Mesendoderm (in vitro differentiated cells): ENCODE measurements at places on chromosomes 3 and 15.

- no peak for DNase-seq
Observed at GRCh38 chr3:17025594-17026139, 140.9 kb downstream of the PLCL2 start.

GRCh38 chr3:193023218-193023617 lies 105.6 kb upstream of the MB21D2 start:
- no peak for DNase-seq

DNA sequence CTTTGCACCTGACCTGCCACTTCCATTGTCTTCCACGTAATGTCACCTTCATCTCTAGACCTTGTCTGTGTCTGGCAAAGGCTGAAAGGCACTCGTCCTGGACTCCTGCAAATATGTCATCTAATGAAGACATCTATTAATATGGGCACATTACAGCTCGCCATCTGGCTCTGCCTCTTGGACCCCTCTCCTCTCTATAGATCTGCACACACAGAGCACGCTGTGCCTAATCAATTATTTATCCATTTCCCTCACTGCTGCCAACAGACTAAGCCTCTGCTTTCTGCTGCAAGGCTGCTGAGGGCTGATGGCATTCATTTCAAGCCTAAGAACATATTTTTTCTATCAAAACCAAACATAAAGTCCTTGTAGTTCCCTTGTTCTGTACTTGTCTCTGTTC lies 573.0 kb downstream of the TUSC7 start:
- DNase-seq, result no peak

DNA sequence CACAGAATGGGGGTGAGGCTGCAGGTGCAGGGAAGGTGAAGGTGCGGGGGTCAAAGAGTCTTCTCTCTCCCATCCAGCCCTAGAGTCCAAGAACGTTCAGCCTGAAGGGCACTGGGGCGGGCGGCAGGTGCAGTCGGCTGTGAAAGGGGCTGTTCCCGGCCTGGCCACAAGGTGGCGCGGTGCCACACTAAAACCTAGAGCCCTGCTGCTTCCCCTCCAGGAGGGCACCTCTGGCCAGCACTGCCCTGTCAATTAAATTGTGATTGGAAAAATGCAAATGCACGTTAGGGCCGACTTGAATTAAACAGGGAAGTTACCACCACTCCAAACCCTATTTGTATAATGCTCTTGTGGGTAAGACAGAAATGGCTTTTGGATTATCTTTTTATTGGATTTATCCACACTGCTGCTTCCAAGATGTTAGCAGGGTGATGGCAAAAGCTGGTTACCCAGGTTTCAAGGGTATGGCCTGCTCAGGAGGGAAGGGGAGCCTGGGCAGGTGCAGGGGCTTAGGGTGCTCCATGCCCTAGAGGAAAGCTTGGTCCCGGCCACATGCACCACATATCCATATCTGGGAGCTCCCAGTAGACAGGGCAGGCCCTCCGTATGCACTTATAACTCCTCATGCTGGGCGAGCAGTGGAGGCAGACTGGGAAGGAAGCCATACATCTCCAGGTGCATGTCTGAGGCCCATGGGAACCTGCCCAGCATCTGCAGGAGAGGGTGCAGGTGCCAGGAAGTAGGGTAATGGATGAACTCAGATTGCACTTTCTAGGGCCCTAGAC lies 119.8 kb downstream of the ADCY5 start:
- peak; percentile 57 for DNase-seq

DNA sequence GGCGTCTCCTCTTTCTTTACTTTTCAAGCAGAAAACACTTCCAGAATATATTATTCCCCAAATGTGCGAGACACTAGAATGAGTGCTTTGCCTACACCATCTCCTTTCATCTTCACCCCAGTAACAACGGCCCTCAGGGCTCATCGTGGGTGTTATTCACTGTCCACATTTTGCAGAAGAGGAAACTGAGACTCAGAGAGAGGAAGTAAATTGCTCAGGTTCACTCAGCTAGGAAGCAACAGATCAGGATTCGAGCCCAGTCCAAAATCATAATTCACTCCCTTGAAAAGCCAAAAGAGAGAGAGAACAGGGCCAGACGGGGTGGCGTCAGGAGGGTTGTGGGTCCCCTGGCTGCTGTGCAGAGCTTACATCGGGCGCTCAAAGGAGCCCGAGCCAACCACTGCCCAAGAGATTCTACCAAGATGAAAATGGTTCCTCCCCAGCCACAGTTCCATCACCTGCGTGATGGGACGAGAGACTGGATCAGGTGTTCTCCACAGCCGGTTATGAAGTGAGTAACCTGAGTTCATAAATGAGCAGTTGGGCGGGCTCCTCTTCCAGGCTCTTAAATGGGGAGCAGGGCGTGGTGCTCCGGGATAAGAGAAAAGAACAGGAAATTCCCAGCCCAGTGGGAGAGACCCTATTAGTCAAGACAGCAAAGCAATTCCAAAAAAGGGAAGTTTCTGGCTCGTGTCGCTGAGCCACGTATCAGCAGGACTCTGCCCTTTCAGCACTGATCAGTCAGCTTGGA lies 48.6 kb upstream of the FLNB start:
- DNase-seq, result peak; percentile 37

GRCh38 chr15:89680282-89680873 lies 1.2 kb upstream of the PLIN1 start:
- DNase-seq, result no peak

GRCh38 chr3:45082142-45082538 lies 56.0 kb downstream of the CLEC3B start:
- DNase-seq, result no peak

- DNase-seq, result no peak
Observed at GRCh38 chr15:57133127-57133968, 214.9 kb downstream of the TCF12 start.

DNA sequence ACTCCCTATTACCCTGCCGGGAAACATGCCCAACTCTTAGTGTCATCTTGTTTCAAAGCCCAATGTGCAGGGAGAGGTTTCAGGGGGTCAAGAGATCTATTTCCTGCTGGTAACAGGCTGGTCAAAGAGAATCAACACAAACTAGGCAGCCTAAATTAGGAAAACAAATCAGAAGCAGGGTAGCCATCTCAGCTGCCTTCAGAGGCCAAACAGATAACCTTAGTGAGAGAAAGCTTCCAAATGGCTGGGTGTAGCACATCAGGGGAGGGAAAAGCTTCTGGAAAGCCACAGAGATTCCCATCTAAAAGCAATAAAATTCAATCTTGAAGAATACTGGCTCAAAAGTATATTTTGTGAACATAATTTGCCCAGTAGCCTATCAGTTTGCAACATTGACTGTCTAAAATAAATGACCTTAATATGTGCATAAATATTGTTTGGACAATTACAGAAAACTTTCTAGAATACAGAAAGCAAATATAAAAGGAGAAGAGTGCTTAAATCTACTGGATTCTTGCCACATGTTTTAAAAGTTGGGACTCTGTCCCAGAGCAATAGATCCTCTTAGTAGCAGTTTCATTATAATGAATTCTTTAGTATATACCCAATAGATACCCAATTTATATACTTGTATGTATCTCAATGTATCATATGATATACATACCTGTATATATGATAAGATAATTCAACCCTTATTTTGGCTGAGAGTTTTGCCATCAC lies 371.9 kb upstream of the RARB start:
- no peak for DNase-seq

DNA sequence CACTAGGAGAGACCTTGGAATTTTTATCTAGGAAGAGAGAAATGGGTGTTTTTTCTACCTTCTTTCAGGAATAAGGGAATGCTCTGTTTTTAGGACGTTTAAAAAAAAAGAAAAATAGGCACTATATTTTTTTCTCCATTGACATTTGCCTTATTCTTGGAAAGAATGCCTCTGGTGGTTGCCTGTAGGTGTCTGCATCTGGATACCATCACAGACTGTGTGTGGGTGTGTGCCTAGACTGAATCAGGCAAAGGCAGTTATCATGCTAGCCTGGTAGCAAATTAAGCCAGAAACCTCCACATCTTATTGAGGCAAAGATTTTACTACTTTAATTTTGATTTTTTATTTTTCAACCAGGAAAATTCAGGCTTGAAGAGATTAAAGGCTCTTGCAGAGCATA lies 513.6 kb upstream of the KCNMB2 start:
- DNase-seq, result peak; percentile 14

DNA sequence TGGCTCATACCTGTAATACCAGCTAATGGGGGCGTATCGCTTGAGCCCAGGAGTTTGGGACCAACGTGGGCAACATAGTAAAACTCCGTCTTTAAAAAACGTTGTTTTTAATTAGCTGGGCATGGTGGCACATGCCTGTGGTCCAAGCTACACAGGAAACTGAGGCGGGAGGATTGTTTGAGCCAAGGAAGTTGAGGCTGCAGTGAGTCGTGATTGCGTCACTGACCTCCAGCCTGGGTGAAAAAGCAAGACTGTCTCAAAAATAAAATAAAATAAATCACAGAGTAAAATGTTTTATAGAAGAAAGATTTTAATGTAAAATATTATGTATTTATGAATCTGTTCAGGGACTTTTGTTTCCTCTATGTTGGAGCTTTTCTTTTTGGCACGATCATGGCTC lies 15.3 kb upstream of the STRIT1 start:
- DNase-seq, result no peak

GRCh38 chr15:38150148-38150547 lies 102.5 kb upstream of the SPRED1 start:
- DNase-seq, result no peak

- DNase-seq, result peak; percentile 65
Observed at GRCh38 chr15:51907136-51907862, 64.3 kb downstream of the LEO1 start.

DNA sequence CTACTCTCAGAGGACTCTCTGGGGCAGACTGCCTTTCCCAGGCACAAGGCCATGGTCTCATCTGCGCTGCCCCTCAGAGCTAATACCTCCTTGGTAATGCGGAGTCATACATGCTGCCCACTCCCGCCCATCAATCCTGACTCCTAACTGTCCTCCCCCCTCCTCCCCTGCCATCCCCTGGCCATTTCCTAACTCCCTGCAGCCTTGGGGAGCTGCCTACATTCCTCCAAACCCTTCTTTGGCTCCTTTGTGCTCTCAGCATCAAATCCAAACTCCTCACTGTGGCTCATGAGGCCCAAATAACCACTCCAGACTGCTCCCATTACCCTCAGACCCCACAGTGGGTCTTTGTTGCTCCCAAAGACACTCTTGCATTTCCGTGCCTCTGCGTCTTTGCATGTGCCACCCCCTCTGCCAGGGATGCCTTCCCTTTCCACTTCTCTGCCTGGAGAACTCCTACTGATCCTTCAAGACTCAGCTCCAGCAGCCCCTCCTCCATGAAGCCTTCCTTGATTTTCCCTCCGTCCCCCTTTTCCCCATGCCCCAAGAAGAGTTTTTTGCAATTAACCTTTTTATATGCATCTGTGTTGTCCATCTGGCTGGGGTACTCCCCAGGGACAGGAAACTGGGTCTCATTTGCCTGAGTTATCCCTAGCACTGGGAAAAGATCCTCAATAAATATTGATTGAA lies 5.5 kb upstream of the ATP2B2 start:
- no peak for DNase-seq

GRCh38 chr3:20104167-20104661 lies 64.0 kb downstream of the KAT2B start:
- DNase-seq, result peak; percentile 38

DNA sequence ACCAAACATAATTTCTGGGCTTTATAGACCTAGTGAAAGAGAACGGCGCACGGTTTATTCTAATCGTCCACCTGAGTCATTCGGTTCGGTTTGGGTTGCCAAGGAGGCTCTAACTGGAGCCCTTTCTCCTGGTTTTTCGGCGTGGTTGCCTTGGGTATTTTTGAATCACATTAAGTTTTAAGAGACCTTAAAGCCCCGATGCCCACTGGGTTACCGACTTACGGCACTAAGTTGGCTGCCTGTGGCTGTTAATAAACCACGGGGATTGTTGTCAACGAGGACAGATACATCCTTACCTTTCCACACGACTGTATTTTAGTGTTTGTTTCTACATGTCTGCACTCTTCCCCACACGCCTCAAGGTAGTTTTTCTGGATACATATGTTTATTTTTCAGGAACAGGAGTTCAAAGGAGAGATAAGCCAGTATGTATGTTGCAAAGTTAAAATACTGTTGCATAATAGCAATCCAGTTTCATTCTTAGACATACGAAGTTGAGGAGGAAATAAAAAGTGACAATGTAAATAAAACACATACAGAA lies 1.2 kb upstream of the ANP32A start:
- DNase-seq, result no peak

- DNase-seq, result no peak
Observed at GRCh38 chr3:72169120-72169519, 384.2 kb upstream of the PROK2 start.

DNA sequence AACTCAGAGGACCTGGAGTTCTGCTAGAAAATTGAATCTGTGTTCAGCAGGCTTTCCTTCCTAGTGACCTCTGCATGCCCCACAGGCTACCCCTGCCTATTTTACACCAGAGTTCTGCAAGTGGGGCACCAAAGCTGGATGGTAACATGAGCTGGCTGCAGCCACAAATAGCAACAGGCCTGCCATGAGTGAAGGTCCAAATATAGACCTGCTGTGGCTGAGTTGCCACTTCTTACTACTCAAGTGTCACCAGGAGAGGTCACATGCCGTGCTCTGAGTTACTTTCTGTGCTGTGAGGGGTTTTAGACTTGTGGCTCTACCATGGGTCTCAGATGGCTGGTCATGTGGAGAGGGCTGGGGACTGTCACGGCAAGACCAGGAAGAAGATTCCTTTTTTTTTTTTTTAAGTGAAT lies at the start of gene FSD2:
Gene FSD2 (minus strand): TSS at position 76 of the 413 bp plus-strand sequence. CDS start 18,679 bp downstream, outside the sequence.
- DNase-seq, result peak; percentile 4
